Activated CD8-positive, alpha-beta memory T cell treated with anti-CD3 and anti-CD28 coated beads for 4 hours (primary cell): ENCODE measurements at places on chromosomes 5 and 9.

- DNase-seq = no peak
Observed at GRCh38 chr5:98679963-98680362, 93.5 kb upstream of the RGMB start.

DNA sequence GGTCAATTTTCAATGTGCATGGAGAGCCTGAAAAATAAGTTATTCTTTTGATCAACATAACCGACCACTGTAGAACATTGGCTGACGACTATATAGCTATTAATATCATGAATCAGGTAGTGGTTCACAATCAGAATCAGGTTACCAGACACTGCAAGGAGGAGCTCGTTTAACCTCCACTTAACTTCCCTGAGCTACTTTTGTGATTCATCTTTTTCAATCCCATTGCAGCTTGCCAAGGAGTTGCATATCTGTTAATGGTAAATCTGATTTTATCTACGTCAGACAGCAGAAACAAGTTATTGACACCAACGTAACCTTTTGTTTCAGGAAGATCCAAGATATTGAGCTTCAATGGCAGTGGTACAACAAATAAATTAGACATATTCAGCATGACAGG, 2263.8 kb upstream of the ACO1 start:
- no peak for DNase-seq

DNA sequence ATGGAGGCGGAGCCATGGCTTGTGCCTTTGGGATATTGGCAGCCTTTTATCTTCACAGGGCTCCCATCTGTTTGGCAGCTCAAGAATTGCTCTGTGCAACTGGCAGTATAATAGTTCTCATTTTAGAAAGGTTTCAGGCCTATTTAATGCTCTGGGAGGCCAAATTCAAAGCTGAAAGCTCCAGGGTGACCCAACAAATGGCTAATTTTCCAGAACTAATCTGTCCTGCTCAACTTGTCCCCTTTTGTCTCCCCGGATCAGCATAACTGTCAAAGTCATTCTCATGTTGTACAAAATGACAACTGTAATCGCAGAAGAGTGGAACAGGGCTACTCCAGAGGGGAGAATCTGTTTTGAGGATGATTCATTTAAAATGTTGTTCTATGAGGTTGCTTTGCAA, 52.6 kb upstream of the CXCL14 start:
- no peak for DNase-seq

DNA sequence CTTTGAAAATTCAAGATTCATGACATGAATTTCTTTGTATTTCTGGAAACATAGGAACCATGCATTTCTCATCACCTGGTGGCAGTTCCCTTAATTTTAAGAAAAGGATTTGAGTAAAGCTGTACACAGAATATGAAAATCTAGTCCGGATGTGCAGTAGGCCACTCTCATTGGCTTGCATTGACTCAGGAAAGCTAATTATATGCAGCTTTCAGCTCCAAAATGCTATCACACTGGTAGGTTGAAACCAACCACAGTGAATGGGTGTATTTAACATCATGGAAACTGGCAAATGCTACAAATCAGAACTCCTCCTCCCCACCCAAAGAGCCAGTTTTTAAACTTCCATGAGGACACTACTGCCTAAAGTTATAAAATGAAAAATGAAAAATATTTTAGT, 161.6 kb upstream of the FBXL17 start:
- no peak for DNase-seq

DNA sequence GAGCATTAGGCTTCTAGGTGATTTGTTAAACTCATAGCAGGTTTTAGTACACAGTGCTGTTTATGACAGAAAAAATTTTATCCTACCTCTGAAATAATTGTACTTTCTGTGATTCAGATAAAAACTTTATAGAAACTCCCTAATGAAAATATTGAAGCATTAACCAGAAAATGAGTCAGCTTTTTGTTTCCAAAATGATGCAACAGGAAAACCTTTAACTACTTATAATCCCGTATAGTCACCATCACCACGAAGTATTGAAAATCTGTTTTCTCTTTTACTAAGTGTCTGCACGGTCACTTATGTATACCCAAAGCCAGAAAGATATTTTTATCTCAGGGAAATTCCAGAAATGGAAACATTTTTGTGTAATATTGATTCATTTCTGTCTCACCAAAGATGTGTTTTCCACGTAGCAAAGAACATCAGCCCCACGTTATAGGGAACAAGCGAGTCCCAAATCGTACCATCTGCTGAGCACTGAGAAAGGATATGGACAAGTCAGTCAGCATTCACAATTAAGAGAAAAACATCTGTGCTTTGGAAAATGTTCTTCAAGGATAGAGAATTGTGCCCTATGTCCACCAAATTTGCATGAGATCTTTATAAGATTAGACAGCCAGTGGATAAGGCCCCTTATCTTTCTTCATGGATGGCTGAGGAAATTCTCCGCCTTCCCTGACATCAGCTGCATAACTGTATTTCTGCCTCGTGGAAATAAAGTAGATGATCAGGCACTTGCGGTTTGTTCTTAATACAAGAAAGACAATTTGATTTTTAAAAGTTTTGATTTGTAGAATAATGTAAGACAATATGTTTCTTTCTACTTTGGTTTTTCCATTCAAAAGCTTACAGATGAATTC, 41.9 kb downstream of the TNFAIP8 start:
- DNase-seq = no peak

DNA sequence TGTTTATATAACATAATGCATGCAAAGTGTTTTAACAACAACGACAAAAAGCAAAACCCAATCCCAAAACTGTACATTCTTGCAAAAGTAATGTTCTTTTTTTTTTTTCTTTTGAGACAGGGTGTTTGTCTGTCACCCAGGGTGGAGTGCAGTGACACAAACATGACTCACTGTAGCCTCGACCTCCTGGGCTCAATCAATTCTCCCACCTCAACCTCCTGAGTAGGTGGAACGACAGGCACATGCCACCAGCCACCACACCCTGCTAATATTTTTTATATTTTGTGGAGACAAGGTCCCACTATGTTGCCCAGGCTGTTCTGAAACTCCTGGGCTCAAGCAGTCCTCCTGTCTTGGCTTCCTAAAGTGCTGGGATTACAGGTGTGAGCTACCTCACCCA, 13.6 kb upstream of the HAVCR1 start:
- peak; percentile 0 for DNase-seq

- no peak for DNase-seq
Observed at GRCh38 chr5:674630-675011, 18.5 kb downstream of the TPPP start.

- DNase-seq = no peak
Observed at GRCh38 chr5:125837866-125838265, 585.3 kb upstream of the GRAMD2B start.

GRCh38 chr5:169178754-169179153, 122.2 kb downstream of the SLIT3 start:
- no peak for DNase-seq

DNA sequence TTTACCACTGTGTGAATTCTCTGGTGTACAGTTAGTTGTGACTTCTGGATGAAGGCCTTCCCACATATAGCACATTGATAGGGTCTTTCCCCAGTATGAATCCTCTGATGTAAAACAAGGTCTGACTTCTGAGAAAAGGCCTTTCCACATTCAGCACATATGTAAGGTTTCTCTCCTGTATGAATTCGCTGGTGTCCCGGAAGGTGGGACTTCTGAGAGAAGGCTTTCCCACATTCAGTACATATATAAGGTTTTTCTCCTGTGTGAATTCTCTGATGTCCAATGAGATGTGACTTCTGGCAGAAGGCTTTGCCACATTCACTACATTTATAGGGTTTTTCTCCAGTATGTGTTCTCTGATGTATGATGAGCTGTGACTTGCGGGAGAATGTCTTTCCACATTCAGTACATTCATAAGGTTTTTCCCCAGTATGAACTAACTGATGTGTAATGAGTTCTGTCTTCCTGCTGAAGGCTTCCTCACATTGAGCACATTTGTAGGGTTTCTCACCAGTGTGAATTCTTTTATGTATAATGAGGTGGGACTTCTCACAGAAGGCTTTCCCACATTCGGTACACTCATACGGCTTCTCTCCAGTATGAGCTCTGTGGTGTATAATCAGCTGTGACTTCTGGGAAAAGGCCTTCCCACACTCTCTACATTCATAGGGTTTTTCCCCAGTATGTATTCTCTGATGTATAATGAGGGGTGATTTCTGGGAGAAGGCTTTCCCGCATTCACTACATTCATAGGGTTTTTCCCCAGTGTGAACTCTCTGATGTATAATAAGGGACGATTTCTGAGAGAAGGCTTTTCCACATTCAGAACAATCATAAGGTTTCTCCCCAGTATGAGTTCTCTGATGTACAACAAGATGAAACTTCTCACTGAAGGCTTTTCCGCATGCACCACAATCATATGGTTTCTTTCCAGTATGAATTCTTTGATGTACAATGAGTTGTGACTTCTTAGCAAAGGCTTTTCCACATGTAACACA, 9.1 kb downstream of the ZNF300 start:
- DNase-seq = no peak

GRCh38 chr5:158848634-158849033, 251.1 kb downstream of the EBF1 start:
- no peak for DNase-seq

DNA sequence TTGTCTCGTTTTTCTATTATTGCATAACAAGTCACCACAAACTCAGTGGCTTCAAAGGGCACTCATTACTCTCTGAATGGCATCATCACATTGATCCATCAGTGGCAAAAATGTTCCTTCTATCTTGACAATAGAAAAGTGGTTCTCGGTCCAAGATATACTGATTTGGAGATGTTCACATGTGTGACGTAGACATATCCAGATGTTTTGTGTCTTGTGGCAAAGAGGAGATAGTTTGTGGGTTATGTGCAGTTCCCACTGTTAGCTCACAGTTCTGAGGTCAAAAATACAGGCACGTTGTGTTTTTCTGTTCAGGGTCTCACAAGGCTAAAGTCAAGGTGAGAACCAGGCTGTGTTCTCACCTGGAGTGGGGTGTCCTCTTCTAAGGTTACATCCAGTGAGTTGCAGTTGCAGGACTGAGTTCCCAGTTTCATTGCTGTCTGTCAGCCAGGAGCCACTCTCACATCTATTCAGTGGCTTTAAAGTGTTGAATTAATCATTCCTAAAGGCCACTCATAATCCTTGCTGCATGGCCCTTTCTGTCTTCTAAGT, 55.3 kb downstream of the GAS1 start:
- DNase-seq = no peak

DNA sequence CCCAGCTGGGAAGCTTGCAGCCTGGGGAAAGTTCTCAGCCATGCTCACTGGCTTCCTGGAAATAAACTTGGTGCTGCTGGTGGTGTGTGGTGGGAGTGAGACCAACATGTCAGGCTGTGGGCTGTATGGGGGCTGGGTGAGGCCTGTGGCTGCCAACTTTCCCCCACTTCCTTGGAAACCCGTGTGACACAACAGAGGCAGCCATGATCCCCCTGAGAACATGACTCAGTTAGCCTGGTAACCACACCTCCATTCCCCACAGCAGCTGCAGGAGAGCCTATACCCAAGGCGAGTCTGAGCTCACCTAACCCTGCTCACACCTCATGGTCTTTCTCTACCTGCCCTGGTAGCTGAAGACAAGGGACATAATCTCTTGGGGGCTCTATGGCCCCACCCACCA, 72.7 kb upstream of the RGMB start:
- DNase-seq = no peak

GRCh38 chr5:51404255-51404654, 21.0 kb downstream of the ISL1 start:
- no peak for DNase-seq

GRCh38 chr9:38443597-38443996, 19.3 kb upstream of the IGFBPL1 start:
- DNase-seq = no peak

- DNase-seq = no peak
Observed at GRCh38 chr9:35723426-35723825, 8.6 kb downstream of the TLN1 start.

DNA sequence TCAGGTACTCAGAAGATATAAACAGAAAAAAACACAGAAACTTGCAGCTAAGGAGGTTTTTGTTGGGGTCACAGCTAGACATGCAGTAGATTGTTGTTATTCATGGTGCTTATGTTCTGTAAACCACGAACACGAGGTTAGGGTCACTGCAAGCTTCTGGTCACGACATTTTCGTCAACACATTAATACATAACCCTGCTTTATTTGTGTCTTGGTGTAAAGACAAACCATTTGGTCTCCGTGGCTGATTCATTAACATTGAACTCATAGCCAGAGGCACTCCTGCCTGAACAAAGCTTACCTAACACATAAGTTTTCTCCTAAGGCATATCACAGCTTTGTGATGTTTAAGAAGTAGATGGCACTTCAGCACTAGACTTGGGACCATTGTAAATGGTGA, 16.9 kb downstream of the TEK start:
- DNase-seq = no peak

- no peak for DNase-seq
Observed at GRCh38 chr9:136806067-136806466, 1.7 kb upstream of the RABL6 start.

- no peak for DNase-seq
Observed at GRCh38 chr5:81893961-81894360, 77.9 kb upstream of the ATG10 start.

- DNase-seq = no peak
Observed at GRCh38 chr5:140630292-140631035, 2.5 kb downstream of the CD14 start.

DNA sequence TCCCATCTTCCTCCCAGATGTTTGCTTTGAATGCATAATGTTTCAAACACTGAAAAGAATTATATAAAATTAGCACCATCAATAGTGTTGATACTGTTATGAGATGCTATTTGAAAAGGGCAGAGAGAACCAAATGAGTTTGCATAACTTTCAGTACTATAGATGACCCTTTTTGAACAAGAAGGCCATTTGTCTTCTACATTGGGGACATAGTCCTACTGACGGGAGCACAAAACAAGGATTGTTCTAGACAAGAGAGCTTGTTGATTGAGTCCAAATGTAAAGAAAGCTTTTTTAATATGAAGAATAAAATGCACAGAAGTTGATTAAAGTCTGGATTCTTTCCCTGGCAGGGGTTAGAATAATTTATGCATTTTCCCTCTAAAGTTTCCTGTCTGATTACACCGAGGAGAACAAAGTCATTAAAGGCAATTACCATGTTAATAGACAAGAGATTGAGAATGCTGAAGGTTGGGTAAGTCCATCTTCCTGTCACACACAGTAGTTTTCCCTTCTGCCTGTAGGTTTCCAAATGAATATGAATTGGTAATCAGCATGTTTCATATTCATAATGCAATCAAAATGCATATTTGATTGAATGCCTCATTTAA, 32.8 kb upstream of the ADCY2 start:
- no peak for DNase-seq

GRCh38 chr9:133823189-133824105, 85.3 kb upstream of the SARDH start:
- DNase-seq = no peak

DNA sequence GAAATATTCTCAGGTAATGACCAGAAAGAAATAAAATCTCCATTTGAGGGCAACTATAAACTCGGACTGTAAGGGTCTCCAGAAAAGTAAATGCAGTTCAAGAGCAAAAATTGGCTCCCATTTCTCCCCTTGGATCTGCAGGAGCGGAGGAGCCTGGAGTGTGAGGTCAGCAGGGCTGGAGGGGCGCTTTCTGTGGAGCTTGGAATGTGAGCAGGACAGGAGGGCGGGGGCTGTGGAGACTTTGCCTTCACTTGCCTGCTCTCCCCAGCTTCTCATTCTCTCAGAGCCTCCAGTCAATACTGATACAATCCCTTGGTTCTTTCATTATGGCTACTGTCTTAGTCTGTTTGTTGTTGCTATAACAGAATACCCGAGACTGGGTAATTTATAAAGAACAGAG, 162.8 kb upstream of the ANKH start:
- DNase-seq = no peak

GRCh38 chr9:121305269-121305994, 37.5 kb downstream of the GSN start:
- DNase-seq = no peak
